ENCODE measurements at places on chromosomes 13 and 19.

DNA sequence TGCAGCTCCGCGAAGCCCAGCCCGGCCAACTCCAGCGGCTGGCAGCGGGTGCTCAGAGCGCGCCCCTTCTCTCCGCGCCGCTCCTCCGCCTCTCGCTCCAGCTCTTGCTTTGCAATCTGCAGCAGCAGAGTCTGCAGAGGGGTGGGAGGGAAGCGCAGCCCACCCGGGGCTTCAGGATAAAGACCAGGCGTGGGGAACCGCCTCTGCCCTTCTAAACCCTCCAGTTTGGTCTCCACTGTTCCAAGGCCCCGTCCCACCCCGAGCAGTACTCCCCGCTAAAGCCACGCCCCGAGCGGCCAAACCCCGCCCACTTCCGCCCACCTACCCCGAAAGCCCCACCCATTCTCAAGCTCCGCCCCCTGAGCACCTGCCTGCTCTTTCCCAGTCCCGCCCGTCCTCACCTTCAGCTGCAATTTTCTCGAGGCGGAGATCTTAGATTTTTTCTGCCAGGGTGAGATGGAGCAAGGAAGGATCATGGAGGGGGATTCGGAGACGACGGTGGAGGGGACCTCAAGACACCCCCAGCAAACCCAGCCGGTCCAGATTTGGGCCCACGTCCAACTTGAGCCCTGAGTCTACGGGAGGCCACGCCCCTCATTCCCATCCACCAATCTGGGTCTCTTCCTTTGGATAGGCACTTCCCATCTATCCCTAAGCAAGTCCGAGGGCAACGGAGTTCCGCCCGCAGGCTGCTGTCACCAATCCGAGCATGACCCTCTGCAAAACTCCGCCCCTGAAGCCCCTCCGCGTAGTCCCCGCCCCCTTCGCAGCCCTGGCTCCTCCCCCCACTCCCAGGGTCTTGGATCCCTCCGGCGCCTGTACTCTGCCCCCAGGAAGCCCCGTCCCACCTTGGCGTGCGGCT, 1.1 kb downstream of the TNNI3 start:
- no peak for DNase-seq

GRCh38 chr19:5204212-5204611, 136.4 kb downstream of the PTPRS start:
- no peak for DNase-seq

DNA sequence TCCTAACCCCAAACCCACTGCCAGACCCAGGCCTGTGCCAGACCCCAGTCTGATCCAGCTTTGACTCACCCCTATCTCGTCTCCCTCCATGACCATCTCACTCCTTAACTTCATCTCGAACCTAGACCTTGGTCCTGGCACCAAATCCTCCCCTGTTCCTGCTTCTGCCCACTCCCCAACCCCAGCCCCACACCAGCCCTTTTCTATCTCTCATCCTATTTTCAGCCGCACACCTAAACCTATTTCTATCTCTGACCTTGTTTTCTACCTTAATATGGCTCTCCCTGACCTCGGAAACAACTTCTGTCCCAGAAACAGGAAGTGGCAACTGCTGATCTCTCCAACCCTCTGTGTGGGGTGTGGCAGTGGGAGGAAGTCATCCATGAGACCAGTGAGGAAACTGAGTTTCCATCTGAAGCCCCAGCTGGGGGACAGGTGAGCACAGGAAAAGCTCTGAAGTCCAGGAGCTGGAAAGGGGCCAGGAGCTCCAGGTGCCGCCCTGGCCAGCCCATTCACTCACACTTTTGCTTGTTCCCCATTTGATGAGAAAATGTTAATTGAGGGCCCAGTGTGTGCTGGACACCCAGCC, 13.7 kb downstream of the PTH2 start:
- DNase-seq: no peak

- DNase-seq: no peak
These were observed 244.8 kb downstream of the TSHZ3 start for GRCh38 chr19:31104451-31104850.

GRCh38 chr19:7650148-7650547, 13.2 kb downstream of the STXBP2 start:
- DNase-seq: no peak

GRCh38 chr19:2428321-2428690, 920 bp upstream of the TIMM13 start:
- DNase-seq: no peak

DNA sequence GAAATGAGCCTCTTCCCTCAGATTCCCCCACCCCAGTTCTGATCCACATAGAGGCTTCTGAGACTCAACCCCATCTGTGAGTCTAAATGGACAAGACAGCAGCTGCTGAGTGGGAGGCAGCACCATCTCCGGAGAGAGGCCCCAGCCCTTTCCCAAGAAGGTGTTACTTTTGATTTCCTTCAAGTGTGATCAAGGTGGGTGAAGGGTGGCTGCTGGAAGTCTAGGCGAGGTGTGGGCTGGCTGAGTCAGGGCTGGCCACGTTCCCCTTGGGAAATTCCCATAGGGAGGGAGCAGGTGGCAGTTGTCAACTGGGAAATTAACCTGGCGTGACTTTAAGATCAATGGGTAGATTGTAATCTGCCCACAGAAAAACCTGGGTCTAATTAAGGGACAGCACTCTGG, 148.0 kb downstream of the FOXO1 start:
- DNase-seq: no peak
